ENCODE measurements at places on chromosomes 3 and 15.
A peak's percentile ranks its signal among the peaks of the same experiment; 100 is the strongest.

- no peak for DNase-seq
Observed at GRCh38 chr3:29503958-29504357, 223.1 kb downstream of the RBMS3 start.

GRCh38 chr15:57423599-57424140, 47.4 kb downstream of the CGNL1 start:
- DNase-seq, result no peak

DNA sequence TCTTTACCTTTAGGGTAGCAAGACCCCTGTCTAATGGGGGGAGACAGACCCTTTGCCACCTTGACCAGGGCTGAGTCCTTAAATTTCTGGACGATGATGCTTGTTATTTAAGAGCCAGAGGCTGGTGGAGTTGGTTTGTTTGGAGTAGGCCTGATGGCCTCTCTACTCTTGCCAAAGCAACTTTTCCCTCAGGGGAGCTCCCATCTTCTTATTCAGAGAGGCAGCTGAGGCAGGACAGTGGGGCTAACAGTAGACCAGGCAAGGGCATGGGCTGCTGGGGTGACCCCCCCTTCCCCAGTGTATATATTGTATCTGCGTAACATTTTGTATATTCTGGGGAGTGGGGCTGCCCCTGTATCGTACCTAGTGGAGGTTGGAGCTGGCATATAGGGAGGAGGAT, 10.3 kb downstream of the RPS17 start:
- DNase-seq, result no peak

- no peak for DNase-seq
Observed at GRCh38 chr3:178597371-178597770, 61.1 kb downstream of the KCNMB2 start.

DNA sequence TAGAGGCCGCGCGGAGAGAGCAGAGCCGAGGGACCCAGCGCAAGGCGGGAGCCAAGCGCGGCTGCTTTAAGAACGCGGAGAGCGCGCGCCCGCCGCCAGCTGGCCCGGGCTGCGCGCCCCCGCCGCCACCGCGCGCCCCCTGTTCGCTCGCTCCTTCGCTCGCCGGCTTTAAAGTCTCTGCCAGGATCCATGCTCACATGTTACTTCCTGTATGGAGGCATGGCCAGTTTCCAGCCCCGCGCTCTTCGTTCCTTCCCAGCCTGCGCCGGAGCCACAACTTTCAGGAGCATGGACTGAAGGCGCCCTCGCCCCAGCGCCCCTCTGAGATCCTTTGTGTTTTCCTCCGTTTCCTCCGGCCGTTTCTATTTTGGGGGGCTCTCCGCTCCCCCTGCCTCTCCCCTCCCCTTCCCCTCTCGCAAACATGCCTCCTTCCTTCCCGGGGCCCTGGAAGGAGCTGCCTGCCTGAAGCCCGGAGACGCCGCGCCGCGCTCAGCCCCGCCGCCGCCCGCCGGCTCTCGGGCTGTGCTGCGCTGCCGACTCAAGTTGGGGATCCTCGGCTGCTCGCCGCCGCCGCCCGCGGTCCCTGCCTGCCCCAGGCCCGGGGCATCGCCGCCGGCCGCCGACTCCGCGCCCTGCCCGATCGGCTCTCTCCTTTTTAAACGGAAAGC, at the start of gene PTPRG:
Gene PTPRG, plus strand, starts transcription at position 198 of the 668 bp plus-strand sequence. CDS start 717 bp downstream, outside the sequence.
- peak; percentile 34 for DNase-seq

- no peak for DNase-seq
Observed at GRCh38 chr3:183823963-183824362, 1.4 kb downstream of the MAP6D1 start.

- peak; percentile 44 for DNase-seq
Observed at GRCh38 chr3:196274585-196274984, 12.9 kb downstream of the PCYT1A start.

- no peak for DNase-seq
Observed at GRCh38 chr3:186668426-186668825, 2.6 kb downstream of the HRG start.

DNA sequence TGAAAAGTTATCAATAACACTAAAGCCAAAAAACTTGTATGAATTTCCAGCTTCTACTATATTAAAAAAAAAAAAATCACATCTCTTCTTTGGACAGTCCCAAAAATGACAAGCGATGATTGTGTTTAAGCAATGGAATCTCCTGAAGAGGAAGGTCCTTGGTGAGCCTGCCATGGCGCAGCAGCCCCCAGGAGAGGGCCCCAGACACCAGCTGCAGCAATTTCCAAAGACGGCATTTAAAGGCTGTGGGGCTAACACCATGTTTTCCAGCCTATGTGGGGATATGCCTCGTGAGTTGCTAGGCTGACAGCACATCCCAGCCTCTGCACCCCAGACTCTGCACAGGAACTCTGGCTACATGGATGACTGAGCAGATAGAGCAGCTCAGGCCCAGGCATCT, 14.7 kb downstream of the SKIC8 start:
- no peak for DNase-seq

GRCh38 chr3:73235768-73236167, 174.3 kb downstream of the EBLN2 start:
- no peak for DNase-seq

DNA sequence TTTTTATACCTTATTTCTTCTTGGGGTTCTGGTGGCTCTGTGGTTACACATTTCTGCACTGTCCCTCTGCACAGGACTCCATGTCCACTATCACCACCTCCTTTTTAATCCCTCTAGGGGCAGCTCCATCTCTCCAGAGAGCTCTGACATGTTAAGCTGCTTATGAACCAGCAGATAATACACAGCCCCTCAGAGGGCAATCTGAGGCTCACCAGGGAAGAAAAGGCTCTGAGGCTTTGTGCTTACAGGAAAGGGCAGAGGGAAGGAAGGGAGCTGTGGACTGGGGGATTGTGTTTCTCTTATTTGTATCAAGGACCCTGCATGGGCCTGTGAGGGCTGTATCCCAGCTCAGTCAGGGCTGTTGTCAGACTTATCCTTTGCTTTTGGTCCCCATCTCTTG, 164.5 kb downstream of the EPHB1 start:
- DNase-seq, result no peak

DNA sequence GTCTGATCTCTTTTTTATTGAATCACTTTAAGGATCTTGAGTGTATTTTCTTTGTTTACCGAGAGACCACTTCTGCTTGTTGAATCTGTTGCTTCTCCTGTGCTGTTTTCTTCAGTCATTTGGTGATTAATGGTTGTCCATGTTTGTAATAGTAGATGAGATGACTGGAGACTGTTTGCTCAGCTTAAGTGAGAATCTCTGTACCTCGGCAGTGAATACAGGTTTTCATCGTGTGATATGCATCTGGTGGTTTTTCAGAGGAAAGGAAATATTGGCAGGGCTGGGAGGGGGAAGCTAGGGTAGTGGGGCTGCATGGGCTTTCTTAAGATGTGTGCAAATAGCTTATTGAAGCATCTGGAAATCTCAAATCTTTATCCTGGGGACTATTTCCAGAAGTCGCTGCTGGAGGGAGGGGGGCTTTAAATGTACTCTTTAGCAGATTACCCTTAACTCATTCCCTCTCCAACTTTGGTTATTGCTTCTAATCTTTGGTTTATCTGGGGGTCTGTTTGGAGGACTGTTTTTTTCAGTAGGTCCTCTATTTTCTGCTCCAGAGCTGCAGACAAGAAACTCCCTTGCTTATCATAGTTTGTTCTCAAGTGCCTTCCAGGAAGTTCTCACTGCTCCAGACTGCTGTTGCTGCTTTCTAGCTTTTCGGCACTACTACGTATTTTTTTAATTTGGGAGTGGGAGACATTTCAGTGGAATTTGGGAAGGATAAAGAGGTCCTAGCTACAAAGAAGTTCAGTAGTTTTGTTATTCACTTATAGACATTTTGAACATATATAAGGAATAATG, 19.4 kb downstream of the CMTM8 start:
- DNase-seq, result no peak

DNA sequence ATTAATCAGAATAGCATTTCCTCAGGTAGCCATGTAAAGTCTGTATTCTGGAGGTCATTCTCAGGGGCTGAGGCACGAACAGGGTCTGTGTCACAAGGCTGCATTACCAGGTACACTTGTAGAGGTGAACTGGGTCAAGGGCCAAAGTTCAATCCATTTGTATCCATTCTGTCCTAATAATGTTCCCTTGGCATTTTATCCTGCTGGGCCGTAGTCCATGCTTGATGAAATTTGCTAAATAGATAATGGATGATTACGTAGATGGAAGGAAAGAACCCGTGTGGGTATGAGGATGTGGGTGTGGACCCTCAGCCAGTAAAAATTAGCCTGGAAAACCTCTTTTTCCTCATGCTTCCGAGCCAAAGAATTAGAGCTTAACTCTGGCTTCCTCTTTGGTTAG, 785.9 kb downstream of the GRM7 start:
- DNase-seq, result no peak

DNA sequence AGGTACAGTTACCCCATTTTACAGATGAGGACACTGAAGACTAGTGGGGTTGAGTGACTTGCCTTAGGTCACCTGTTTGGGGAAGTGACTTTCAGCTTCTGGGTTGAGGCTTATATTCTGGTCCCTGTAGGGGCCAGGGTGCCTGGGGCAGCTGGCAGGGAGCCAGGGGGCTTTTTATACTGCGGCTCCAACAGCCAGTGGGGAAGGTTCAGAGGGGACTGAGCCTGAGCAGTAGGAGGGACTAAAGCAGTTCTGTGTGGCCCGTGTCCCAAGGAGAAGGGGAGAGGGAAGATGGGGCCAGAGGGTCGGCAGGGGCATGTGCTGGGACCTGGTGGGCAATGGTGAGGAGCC, 37.7 kb downstream of the SLC6A6 start:
- no peak for DNase-seq

DNA sequence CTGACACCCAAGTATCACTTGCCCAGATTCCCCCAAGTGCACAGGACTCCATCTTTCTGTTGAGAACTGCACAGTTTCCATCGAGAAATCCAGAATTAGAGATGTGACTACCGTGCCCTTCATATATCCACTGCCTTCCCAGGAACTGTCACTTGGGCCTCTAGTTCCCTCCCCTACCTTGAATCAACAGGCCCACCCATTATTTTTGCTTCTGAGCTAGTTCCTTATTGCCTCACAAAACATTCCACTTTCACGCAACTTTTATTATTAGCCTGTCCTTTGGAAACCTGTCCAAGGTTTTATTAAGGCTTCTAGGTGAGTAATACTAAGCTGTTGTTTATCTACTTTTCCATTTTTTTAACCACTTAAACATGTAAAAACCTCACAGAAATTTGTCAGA, 17.1 kb upstream of the SLC30A4 start:
- no peak for DNase-seq

- no peak for DNase-seq
Observed at GRCh38 chr15:26882112-26882511, 15.2 kb downstream of the GABRA5 start.

DNA sequence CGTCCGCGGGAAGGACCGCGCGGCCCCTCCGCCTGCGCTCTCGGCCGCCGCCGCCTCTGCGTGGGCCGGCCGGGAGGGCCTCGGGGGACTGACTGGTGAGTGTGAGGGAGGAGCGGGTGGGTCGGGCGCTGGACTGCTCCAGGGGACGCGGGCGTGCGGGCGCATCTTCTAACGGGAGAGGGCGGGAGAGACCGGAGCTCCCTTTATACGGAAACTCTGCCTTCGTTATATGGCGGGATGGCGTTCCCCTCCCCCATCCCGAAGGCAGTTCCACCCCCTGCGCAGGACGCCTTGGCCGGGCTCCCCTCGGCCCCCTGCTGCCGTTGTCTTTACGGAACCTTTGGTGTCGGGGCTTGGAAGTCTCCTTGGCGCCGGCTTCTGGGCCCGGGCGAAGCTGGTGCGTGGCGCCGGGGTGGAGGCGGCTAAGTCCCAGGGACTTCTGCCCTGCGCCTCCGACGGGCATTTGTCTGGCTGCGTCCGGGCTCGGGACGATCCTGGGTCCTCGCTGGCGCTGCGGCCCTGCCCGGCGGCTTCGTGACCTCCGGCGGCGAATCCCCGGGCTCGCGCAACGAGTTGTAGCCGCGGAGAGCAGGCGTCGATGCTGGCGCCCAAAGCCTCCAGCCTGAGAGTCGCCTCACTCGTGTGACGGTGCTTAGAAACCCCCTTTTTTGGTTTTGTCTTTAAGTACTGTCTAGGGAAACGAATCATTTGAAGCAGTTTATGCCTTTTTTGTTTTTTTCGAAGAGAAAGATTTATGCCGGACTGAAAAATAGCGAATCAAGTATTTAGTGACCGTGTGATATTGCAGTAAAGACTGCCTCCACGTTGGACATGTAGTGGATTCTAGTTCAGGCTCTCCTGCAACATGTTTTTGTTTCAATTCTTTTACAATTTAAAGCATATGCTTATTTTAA, 623 bp downstream of the ZNF639 start:
- DNase-seq, result peak; percentile 81

DNA sequence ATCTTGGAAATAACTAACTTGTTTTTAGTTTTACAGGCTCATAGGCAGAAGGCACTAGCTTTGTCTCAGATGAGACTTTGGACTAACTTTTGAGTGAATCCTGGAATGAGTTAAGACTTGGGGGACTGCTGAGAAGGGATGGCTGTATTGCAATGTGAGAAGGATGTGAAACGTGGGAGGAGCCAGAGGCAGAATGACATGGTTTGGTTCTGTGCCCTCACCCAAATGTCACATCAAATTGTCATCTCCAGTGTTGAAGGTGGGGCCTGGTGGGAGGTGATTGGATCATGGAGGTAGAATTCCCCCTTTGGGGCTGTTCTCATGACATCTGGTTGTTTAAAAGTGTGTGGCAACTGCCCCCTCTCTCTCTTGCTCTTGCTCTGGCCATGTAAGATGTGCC, 28.8 kb upstream of the CCDC50 start:
- no peak for DNase-seq

GRCh38 chr3:106428565-106428994, 559.8 kb upstream of the CBLB start:
- no peak for DNase-seq

GRCh38 chr3:146241523-146242240, 9.2 kb downstream of the PLSCR4 start:
- DNase-seq, result no peak

DNA sequence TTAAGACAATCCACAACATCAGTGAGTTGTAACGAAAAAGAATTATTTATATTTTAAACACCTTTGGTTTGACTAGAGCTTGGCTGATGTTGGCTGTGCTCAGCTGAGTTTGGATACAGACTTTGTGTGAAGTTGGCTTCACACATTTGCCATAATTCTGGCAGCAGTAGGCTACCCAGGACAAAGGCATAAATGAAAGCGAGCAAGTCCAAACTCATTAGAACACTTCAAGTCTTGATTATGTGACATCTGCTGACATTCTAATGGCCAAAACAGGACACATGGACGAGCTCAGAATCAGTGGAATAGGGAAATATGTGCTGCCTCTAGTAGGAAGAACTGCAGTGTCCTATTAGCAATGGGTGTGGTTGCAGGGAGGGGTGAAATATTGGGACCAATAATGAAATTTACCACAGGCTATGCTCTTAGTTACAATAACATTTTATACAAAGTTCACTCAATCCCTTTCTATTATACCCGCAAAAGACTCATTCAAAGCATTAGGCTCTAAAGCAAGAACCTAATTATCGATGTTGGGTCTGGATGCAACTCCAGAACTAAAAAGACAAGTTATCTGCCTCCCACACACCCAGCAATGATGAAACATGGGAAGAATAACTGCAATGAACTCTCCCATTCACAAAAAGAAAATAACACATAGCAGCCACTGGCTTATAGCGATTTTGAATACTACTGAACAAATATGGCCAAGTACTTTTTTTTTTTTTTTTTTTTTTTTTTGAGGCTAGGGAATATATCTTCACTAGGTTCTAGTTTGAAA, 493.9 kb upstream of the RASGRP1 start:
- no peak for DNase-seq

GRCh38 chr3:17969985-17970568, 227.6 kb upstream of the TBC1D5 start:
- DNase-seq, result no peak
